ENCODE measurements at places on chromosomes 5 and 9. TPM values are rescaled to one million over a fixed set of nuclear protein-coding genes. Genes with fewer than 3 reads are reported as not detected.

RASGRF2 gene
- 1.0 TPM for total RNA-seq

FBXO4 gene
- 7.7 TPM for total RNA-seq

PLAC8L1 gene
- not detected for total RNA-seq

BAAT gene
- total RNA-seq = 0.31 TPM

TLX3 gene
- not detected for total RNA-seq

ENC1 gene
- 4.4 TPM for total RNA-seq

CCDC183 gene
- total RNA-seq = 0.19 TPM

HARS2 gene
- total RNA-seq = 36.7 TPM

FRRS1L gene
- total RNA-seq = 0.27 TPM

TMEM215 gene
- total RNA-seq = 0.02 TPM

ZDHHC11 gene
- total RNA-seq = 15.8 TPM

CACNA1B gene
- 0.03 TPM for total RNA-seq

NRG2 gene
- 2.5 TPM for total RNA-seq

JADE2 gene
- 37.6 TPM for total RNA-seq
